ENCODE measurements at places on chromosomes 5 and 9. TPM values are rescaled to one million over a fixed set of nuclear protein-coding genes. Genes with fewer than 3 reads are reported as not detected.

GRCh38 chr5:32173267-32174010 lies 680 bp downstream of the GOLPH3 start:
- no peaks in the 10 kb centered on the region for H3K27me3 ChIP-seq
- peaks cover 29% of the 10 kb centered on the region for H3K4me1 ChIP-seq
- peak overlapping the region; percentile 99 for H3K27ac ChIP-seq
- H3K4me3 ChIP-seq: peak overlapping the region; percentile 99

- peaks cover 11% of the 10 kb centered on the region for H3K4me1 ChIP-seq
- H3K4me3 ChIP-seq: no peak overlapping the region
- H3K27ac ChIP-seq: no peak overlapping the region
These were observed 94.0 kb upstream of the DNAH5 start for GRCh38 chr5:14038341-14038959.

- H3K4me3 ChIP-seq: no peak overlapping the region
- no peak for DNase-seq
- no peaks in the 10 kb centered on the region for H3K27me3 ChIP-seq
- H3K36me3 ChIP-seq: no peaks in the 10 kb centered on the region
- H3K27ac ChIP-seq: no peak overlapping the region
These were observed 274.8 kb downstream of the DOCK8 start for GRCh38 chr9:489198-490197.

The ALDH7A1 gene
- 25.3 TPM for total RNA-seq

The AJM1 gene
- total RNA-seq: 2.8 TPM

DNA sequence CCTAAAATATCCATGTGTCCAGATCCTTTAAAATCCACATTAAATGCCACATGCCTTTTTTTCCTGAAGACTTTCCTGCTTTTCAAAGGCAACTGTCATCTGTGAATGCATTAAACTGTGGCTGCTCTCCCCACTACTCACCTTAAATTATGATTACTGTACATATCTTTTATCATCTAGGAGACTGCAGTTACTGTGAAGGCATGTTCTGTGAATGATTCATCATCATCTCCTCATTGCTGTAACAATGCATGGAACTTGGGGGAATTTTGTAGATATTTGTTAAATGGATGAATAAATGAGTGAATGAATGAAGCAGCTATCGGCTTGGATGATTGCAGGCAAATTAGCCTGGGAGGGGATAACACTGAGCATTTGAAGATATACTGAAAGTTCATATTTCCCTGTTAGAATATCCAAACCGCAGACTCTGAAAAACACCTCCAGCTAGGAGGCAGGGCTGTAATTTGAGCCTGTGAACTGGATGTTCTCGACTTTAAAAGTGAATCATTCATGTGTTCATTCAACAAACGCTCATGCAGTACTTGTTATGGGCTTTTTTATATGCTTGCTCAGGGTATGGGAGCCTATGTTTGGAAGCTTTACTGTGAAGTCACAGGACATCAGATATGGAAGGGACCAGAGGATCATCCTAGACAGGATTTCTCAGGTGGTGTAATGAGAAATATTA lies 519.2 kb downstream of the KIF4B start:
- H3K4me3 ChIP-seq: no peak overlapping the region
- no peak overlapping the region for H3K27ac ChIP-seq

GRCh38 chr5:80134876-80135275 lies 99.7 kb downstream of the THBS4 start:
- no peaks in the 10 kb centered on the region for H3K27me3 ChIP-seq
- no peak for DNase-seq
- H3K27ac ChIP-seq: no peak overlapping the region
- no peak overlapping the region for H3K4me3 ChIP-seq
- no peaks in the 10 kb centered on the region for H3K36me3 ChIP-seq

DNA sequence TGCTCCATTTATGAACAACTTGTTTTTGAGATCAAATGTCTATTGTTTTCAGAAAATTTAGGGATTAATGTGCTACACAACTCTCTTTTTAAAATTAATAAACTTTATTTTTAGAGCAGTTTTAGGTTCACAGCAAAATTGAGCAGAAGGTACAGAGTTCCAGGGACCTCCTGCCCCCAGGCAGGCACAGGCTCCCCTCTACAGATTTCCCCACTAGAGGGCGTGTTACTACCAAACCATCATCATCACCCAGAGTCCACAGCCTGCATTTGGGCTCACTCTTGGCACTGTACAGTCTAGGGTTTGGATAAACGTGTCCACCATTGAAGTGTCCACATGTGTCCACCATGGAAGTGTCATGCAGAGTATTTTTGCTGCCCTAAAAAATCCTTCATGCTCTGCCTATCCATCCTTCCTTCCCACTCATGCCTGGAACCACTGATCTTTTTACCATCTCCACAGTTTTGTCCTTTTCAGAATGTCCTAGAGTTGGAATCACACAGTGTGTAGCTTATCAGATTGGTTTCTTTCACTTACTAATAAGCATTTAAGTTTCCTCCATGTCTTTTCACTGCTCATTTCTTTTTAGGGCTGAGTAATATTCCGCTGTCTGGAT lies 61.7 kb downstream of the MRPL36 start:
- no peak overlapping the region for H3K27ac ChIP-seq
- H3K27me3 ChIP-seq: no peaks in the 10 kb centered on the region
- DNase-seq: no peak

GRCh38 chr5:142512043-142513042 lies 173.5 kb downstream of the FGF1 start:
- peak; percentile 55 for DNase-seq
- no peaks in the 10 kb centered on the region for H3K27me3 ChIP-seq
- peaks cover 5% of the 10 kb centered on the region for H3K4me1 ChIP-seq
- no peak overlapping the region for H3K4me3 ChIP-seq

DNA sequence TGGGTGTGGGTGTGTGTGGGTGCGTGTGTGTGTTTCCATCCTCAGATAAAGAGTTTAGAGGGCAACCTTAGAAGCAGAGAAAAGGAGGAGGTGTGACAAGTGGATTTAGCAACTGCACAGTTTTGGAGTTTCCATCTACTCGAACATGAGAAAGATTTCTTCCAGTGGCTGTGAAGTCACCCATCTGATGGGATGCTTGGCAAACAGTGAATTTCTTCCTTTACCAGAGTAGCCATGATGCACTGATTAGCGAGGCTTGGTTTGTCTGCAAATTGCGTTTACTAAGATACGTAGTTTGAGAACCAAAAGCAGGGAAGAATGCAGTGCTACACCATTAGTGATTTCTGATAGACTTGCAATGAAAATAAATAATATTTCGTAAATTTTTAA lies 791 bp upstream of the STARD4 start:
- H3K4me3 ChIP-seq: peak overlapping the region; percentile 27
- peaks cover 5% of the 10 kb centered on the region for H3K4me1 ChIP-seq
- no peaks in the 10 kb centered on the region for H3K36me3 ChIP-seq

All from thyroid gland (tissue), 4 donors.